ENCODE measurements at places on chromosomes 6 and 20. TPM values are rescaled to one million over a fixed set of nuclear protein-coding genes. Genes with fewer than 3 reads are reported as not detected.

The SLC2A4RG gene
- total RNA-seq: 97.6 TPM

The CNBD2 gene
- 5.6 TPM for total RNA-seq

The CST4 gene
- not detected for total RNA-seq

The MTHFD1L gene
- total RNA-seq: 43.6 TPM

The CCN6 gene
- not detected for total RNA-seq

The CLPSL2 gene
- total RNA-seq: 2.0 TPM

The PI16 gene
- total RNA-seq: not detected

The HDGFL1 gene
- total RNA-seq: not detected

The TSPO2 gene
- not detected for total RNA-seq

The RAET1L gene
- total RNA-seq: 0.44 TPM

The SIRPA gene
- 27.6 TPM for total RNA-seq

The GDAP1L1 gene
- not detected for total RNA-seq

The SOX18 gene
- total RNA-seq: 1.8 TPM

The PEDS1 gene
- total RNA-seq: 46.3 TPM

The CTCFL gene
- total RNA-seq: not detected

The SMPD2 gene
- total RNA-seq: 16.7 TPM

The STK38 gene
- 15.9 TPM for total RNA-seq

The MMUT gene
- 6.5 TPM for total RNA-seq

The PLG gene
- not detected for total RNA-seq

The NHLRC1 gene
- 1.7 TPM for total RNA-seq

Measured in A549 treated with GW870086 at 1 μM for 4 hours (cell line).